ENCODE measurements at places on chromosomes 16 and 17.

- peaks cover 4% of the 10 kb centered on the region for H3K4me1 ChIP-seq
- H3K27me3 ChIP-seq: no peaks in the 10 kb centered on the region
- H3K27ac ChIP-seq: peak overlapping the region; percentile 51
- DNase-seq: no peak
These were observed 16.4 kb downstream of the CDR2 start for GRCh38 chr16:22358000-22358399.

GRCh38 chr17:8448310-8448709 lies 12.6 kb downstream of the NDEL1 start:
- H3K4me3 ChIP-seq: no peak overlapping the region
- H3K4me1 ChIP-seq: peaks cover 3% of the 10 kb centered on the region
- DNase-seq: no peak

DNA sequence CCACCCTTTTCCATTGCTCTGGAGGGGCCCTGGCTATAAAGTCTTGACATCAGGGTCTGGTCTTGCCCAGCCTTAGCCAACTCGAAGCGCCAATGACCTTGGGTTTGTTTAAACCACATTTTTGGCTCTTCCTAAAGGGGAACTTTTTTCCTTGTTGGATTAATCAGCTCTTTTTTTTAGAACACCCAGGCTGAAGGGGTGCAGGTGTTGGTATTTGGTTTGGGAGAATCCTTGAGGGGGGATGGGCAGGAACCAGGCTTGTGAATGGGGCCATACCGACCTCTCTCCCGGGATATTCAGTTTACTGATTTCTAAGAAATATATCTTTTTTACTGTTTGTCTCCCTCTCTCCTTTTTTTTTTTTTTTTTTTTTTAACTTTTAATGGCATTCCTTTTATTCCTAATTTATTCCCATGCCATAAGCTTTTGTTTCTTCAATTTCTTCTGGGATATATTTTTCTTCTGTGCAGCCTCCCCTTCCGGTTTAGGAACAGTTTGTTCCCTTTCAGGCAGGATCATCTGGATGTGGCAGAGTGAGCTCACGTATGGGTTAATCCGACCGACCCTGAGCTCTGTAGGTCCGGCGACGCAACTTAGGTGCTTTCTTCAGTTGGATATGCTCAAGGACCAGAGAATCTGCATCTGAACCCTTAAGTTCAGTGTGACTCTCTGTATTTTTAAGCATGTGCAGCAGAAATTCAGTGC lies 129.5 kb downstream of the ABCC6 start:
- no peaks in the 10 kb centered on the region for H3K27me3 ChIP-seq
- H3K27ac ChIP-seq: no peak overlapping the region
- peaks cover 7% of the 10 kb centered on the region for H3K36me3 ChIP-seq
- DNase-seq: no peak
- no peak overlapping the region for H3K4me3 ChIP-seq

DNA sequence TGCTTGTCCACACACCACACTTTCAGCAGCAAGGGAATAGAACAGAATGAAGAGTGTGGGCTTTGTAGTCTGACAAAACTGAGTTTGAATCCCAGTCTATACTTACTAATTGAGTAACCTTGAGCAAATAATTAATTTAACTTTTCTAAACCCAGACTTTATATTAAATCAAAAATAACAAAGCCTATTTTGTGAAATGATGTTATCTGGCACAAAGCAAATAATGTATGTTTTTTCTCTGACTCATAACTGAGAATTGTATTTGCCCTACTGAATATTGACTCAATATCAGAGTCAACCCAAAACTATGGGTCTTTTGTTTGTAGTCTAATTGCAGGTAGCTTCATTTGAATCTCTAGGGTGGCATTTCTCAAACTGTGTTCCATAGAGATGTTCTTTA lies 77.9 kb upstream of the TANC2 start:
- no peak overlapping the region for H3K4me3 ChIP-seq
- no peak for DNase-seq
- H3K27ac ChIP-seq: no peak overlapping the region
- no peaks in the 10 kb centered on the region for H3K36me3 ChIP-seq

- peak; percentile 70 for DNase-seq
- peaks cover 7% of the 10 kb centered on the region for H3K4me1 ChIP-seq
- H3K27ac ChIP-seq: no peak overlapping the region
- H3K36me3 ChIP-seq: no peaks in the 10 kb centered on the region
These were observed 689.5 kb upstream of the RBFOX1 start for GRCh38 chr16:6643080-6643686.

DNA sequence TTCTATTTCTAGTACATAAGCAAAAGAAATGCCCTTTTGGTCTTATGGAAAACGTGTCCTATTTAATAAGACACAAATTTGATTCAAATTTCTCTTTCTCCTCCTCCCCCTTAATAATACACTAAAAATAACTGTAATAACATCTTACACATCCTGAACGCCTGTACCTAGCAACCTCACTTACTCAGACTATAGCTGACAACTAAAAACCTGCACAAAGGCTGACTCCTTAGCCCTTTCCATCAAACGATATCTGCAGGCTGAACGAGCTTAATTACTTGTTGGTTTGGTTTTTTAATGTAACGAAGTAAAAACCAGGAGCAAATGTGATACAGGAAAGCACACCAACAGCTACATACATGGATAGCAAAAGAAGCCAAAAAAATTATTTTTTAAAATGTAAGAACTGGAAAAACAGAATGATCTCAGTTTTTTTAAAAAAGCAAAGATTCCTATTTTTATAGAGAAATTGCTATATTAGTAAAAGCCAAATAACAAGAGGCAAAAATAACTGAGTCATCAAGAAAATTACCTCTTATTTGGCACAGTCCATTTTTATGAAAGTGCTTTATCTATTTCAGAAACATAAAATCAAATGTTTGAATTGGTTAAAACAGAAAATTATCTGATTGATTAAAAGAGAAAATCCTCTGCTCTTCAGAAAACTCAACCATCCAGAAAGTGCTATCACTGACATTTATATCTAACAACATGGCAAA lies 23.5 kb downstream of the ADCY9 start:
- no peak for DNase-seq
- H3K4me3 ChIP-seq: no peak overlapping the region
- peaks cover 3% of the 10 kb centered on the region for H3K4me1 ChIP-seq
- H3K36me3 ChIP-seq: no peaks in the 10 kb centered on the region
- H3K27me3 ChIP-seq: no peaks in the 10 kb centered on the region

GRCh38 chr16:17224879-17225281 lies 245.9 kb downstream of the XYLT1 start:
- H3K4me1 ChIP-seq: peaks cover 13% of the 10 kb centered on the region
- no peak for DNase-seq
- H3K4me3 ChIP-seq: no peak overlapping the region
- H3K27ac ChIP-seq: no peak overlapping the region
- no peaks in the 10 kb centered on the region for H3K36me3 ChIP-seq

- no peaks in the 10 kb centered on the region for H3K4me1 ChIP-seq
- H3K27me3 ChIP-seq: no peaks in the 10 kb centered on the region
- H3K4me3 ChIP-seq: no peak overlapping the region
- H3K36me3 ChIP-seq: no peaks in the 10 kb centered on the region
These were observed 65.2 kb downstream of the NDE1 start for GRCh38 chr16:15715221-15715620.

GRCh38 chr17:16377941-16378341 lies 3.0 kb upstream of the UBB start:
- DNase-seq: no peak
- no peaks in the 10 kb centered on the region for H3K27me3 ChIP-seq
- H3K4me1 ChIP-seq: no peaks in the 10 kb centered on the region
- no peak overlapping the region for H3K4me3 ChIP-seq
- H3K36me3 ChIP-seq: peaks cover 15% of the 10 kb centered on the region

All from neuronal stem cell (in vitro differentiated cells).